ENCODE measurements at places on chromosomes 2 and 18. TPM values are rescaled to one million over a fixed set of nuclear protein-coding genes. Genes with fewer than 3 reads are reported as not detected.

Gene LOXHD1
- not detected for total RNA-seq

Gene AFTPH
- total RNA-seq, result 16.4 TPM

Gene CNTNAP5
- not detected for total RNA-seq

Gene FSIP2
- total RNA-seq, result 0.11 TPM

Gene NPPC
- total RNA-seq, result 2.9 TPM

Gene SPATA3
- total RNA-seq, result not detected

Gene AQP12A
- total RNA-seq, result not detected

Gene SERPINB13
- total RNA-seq, result not detected

Gene GKN2
- not detected for total RNA-seq

Gene UGT1A1
- not detected for total RNA-seq

Gene AKAIN1
- total RNA-seq, result not detected

Gene OSR1
- total RNA-seq, result not detected

Gene CHRND
- total RNA-seq, result not detected

Gene EHD3
- total RNA-seq, result 22.9 TPM

Gene ANO7
- 0.19 TPM for total RNA-seq

Gene CDK15
- total RNA-seq, result not detected

Data from A375 (cell line).